Activated naive CD4-positive, alpha-beta T cell treated with anti-CD3 and anti-CD28 coated beads, Interleukin-2, amount 50 U/mL, for 72 hours (primary cell): ENCODE measurements at places on chromosomes 3 and 15.

- DNase-seq, result no peak
Measured at GRCh38 chr3:132641837-132642538, 17.6 kb downstream of the ACAD11 start.

- no peak for DNase-seq
Measured at GRCh38 chr3:12759693-12760565, 870 bp upstream of the TMEM40 start.

GRCh38 chr3:17632401-17633100 lies 109.9 kb downstream of the TBC1D5 start:
- no peak for DNase-seq

DNA sequence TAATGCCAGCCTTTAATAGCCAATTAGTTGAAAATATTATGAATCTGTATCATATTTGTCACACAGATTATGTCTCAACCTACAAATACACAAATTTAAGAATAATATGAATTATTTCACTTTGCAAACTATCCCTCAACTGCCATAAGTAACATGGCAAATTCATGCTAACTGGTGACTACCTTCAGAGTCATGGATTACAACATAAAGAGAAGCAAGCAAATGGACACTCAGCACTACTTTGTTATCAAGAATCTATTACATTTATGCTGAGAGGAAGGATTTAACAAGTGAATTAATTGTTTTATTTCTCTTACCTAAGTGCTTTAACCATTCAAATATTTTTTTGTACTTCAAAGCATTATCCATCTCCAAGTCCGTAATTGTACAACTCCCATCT lies 103.1 kb upstream of the BCL6 start:
- DNase-seq, result no peak

- no peak for DNase-seq
Measured at GRCh38 chr15:68704496-68705021, 116.1 kb downstream of the ANP32A start.

DNA sequence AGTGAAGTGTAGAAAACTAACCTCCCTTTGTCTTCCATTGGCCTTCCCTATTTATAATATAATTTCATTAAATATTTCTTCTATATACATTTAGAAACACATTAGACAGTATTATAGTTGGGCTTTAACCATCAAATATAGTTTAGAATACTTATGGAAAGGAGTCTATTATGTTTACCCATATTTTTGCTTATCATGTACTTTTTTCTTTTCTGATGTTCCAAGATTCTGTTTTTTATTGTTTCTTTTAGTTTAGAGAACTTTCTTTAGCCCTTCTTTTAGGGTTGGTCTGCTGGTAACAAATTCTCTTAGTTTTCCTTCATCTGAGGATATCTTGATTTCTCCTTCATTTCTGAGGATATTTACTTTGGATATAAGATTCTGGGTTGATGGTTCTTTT lies 23.7 kb downstream of the SH3GL3 start:
- no peak for DNase-seq

DNA sequence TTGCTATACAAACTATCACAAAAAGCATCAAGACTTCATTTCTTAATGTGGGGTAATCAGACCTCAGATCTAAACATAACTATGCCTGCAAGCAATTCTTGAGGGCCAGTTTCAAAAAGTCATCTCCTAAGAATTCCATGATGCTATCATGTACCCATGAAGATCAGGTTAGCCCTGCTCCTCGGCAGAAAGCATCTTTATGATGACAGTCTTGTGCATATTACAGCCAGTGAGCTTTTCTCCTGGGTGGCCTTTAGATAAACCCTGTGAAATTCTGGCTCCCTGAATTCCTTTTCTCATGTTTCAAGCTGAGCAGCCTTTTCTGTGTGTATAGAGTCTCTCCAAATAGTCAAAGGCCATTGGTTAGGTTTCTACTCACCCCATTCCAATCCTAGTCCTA lies 201.9 kb upstream of the MCTP2 start:
- no peak for DNase-seq

GRCh38 chr15:98694161-98694560 lies 45.8 kb downstream of the IGF1R start:
- no peak for DNase-seq

- DNase-seq, result no peak
Measured at GRCh38 chr15:29242456-29243242, 27.0 kb downstream of the NSMCE3 start.

DNA sequence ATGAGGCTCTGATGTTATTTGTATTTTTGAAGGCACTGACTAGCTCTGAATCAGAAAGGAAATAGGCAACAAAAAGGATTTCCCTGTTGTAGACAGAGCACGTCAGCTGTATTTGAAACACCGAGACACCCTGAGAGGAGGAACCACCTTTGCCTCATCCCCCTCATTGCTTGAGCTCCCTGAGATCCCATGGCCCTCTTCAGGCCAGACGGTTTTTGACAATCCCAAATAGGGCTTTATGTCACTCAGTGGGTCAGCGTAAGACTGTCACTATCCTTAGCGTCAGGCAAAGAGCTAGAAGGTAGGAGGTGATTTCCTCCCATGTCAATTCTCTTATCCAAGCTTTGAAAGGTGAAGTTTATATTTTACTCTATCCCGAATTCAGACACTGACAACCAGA lies 254.3 kb downstream of the ZNF621 start:
- no peak for DNase-seq

GRCh38 chr15:40161693-40162391 lies 973 bp downstream of the BUB1B start:
- DNase-seq, result no peak

- DNase-seq, result no peak
Measured at GRCh38 chr15:23570486-23570885, 5.0 kb downstream of the MKRN3 start.

GRCh38 chr15:85112997-85113396 lies 131.3 kb downstream of the PDE8A start:
- no peak for DNase-seq

DNA sequence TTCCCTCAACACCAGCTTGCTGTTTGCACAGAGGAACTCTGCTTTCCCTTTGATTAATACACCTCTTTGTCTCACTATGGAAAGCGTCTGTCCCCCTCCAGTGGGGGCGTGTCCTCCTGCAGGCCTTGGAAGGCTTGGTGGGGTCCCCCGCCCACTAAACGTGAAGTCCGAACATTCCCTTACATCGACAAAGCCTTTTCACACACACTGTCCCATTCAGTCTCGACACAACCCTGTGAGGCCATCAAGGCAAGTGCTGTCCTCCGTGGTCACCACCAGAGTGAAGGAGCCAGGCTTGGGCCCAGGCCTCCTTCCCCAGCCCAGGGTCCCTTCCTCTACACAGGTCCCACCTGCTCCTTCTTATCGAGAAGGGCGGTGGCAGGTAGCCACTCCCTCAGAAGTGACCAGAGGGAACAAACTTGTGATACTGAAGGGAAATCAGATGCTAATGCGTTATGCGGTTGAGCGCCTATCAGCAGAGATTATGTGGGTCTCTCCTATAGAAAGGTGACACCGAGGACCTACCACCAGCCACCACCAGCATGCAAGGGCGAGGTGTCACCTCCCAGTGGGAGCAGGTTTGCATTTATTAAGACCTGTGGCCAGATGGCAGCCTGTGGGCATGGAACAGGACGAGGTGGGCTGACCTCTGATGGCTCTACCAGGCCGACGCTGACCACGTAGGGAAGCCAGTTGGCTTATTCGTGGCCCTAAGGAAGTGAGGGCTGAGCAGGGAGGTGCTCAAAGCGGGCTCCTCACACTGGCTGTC lies 6.6 kb downstream of the NRROS start:
- DNase-seq, result no peak
